ENCODE measurements at places on chromosomes 3 and 15.

DNA sequence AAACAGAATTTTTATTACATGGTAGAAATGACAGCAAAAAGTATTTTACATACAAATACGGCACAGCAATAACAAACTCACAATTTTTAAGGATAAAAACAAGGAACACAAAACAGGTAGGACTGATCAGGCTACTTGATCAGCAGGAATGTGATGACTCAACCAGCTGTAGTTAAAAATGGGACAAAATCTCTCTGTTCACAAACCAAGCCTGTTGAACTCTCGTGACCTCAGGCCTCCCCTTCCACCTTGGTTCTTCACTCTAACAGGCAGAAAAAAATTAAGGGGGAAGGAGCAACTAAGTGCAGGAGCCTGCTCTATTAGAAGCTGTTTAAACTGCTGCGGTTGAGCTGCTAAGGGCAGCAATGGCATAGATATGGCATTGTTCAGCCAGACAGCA lies 18.7 kb downstream of the FBXL22 start:
- DNase-seq, result no peak

DNA sequence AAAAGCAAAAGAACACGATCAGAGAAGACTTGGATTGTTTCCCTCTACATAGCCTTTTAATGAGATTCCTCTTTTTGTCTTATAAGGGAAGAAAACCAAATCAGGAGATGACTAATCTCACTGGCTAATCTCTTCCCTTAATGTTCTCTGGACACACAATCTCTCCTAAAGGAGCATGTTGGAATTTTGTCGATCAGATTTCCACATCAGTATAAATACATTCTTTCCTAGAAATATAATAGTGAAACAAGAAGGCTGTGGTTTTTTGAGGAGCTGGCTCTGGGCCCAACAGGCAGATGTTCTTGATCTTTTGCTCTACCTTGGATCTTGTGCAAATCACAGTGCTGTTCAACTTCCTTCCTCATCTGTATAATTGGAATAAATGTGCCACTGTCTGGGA lies 94.0 kb downstream of the GTPBP8 start:
- DNase-seq, result peak; percentile 76

GRCh38 chr15:39456159-39456558 lies 124.7 kb upstream of the THBS1 start:
- DNase-seq, result no peak

DNA sequence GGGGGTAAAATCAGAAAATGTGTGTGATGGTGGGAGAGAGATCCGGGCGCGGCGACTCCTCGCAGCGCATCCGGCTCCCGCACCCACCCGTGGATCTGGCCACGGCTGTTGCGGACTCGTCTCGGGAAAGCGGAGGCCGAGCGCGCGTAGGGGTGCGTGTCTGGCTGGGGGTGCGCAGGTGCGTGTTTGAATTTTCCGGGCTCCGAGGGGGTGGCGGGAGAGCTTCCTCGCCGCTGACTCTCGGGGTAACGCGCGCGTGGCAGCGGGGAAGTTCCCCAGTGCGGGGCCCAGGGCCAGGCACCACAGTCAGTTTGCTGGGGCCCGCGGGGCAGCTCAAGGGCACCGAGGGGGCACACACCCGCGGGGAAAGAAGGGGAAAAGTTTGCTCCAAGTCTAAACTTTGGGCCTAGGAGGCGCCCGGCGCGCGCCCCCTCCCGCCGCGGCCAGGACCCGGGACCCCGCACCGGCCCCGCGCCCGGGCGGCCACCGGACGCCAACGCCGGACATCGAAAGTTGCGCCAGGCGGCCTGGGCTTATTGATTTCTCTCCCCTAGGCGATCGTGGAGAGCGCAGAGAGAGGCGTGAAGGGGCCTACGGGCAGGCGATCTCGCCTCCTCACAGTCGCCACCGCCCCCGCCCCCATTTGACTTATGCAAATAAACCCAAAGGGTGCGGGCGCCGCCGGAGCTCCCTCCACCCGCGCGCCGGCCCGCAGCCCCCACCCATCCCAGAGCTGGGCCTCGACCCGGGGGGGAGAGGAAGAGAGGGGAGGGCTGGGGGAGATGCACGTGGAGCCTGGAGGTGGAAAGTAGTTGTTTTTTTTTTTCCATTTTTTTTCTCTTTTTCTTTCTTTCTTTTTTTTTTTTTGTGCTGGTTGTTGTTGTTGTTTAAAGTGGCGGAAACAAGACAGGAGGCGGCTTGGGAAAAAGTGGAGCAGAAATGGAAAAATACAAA lies 639 bp downstream of the FOXP1 start:
- peak; percentile 39 for DNase-seq

GRCh38 chr3:171556148-171556547 lies 95.9 kb upstream of the TNIK start:
- no peak for DNase-seq

DNA sequence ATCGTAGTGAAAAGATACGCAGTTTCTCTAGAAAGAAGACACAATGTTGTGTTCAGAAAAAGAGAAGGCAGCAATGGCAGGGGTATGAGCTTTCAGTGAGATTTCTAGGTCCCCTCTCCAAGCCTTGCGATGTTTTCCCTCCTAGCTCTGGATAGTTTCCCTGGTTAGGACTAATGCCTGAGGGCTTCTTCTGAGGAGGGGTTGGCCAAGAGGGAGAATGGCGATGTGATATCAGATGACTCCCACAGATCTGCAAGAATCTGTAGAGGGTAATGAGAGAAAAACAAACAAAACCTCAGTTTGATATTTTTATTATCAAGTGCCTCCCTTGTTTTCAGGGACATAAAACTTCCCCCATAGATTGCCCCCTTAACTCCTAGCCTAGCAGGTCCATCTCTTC lies 4.1 kb upstream of the CLDN1 start:
- no peak for DNase-seq

DNA sequence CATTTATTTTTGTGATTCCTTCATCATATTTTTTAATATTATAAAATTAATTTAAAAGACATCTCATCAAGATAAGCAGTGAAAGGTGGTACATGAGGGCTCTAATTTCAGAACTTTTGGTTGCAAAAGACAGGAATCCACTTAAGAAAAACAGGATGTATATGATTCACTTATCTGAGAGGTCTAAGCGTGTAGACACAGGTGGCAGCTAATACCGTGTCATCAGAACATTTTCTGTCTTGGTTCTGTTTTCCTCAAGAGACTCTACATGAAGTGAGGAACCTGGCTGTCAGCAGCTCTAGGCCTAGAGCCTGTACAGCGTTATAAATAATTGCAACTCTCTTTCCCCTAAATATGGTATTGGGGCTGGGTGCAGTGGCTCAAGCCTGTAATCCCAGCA lies 433.7 kb upstream of the NAALADL2 start:
- no peak for DNase-seq

DNA sequence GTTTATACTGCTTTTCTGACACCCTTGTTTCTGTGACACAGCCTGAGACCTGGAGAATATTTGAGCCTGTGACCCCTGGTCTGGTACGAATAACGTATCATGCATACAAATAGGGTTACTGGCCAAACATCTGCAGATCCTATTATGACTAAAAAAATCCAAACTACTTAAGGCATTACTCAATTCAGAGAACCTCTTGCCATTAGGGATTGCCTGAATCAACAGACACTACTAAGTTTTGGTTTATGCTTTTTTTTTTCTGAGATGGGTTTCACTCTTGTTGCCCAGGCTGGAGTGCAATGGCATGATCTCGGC lies 35.4 kb downstream of the OSBPL10 start:
- no peak for DNase-seq

GRCh38 chr3:45946307-45946706 lies 3.0 kb downstream of the CXCR6 start:
- no peak for DNase-seq

DNA sequence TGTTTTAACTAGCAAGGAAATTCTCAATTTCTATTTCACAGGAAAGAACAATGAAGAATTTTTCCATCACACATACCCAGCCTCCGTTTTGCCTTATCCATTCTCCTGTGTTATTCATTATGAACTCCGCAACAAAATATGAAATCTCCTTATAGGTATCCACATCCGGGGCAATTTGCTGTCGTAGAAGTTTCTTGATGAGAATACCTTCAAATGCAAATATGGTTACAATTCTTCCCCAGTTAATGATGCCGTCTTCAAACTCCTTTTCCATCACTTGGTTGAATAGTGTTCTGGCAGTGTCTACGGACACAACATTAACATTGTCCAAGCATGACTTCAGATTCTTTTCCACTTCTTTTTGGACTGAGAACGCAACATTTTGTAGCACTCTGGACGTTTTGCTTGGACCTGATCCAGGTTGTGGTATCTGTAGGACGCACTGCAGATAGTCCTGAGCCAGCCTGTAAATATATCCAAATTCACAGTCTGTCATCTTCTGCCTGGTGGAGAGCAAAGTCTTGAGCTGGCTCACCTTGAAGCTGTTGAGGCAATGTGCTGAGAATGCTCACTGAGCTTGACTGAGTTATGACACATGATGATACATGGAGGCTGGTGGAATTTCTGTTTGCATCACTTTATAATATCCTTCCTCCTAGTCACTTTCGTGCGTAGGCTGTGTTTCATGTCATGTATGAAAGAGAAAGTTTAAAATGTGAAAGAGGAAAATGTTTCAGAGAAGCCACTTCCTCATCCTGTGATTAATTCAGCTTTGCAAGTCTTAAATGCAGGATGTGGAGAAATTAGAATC lies at the start of gene BCL2A1:
Gene BCL2A1, minus strand, starts transcription at position 573 of the 811 bp plus-strand sequence. Its CDS starts 77 bp downstream, at position 496.
- peak; percentile 98 for DNase-seq

DNA sequence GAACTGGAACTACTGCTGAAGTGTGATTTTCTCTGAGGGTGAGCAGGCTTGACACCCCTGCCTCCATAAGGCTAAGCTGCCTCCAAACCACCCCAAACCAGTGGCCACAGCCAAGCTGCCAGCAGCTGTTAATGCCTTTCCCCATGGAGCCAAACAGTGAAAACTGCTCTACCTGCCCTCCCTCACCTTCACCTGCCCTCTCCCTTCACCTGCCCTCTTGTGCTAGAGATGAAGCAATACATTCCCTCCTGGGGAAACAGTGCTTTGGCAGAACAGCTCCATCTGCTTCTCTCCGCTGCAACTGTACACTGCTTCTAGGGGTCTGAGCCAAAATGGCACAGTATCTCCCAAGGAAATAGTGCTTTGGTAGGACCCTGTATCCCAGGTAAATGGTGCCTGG lies 374.1 kb downstream of the FHIT start:
- DNase-seq, result no peak

GRCh38 chr3:35617370-35617769 lies 22.0 kb upstream of the ARPP21 start:
- no peak for DNase-seq

- DNase-seq, result peak; percentile 76
Measured at GRCh38 chr3:161104561-161105551, at the start of gene B3GALNT1. B3GALNT1 (minus strand) TSS chr3:161105349; CDS start chr3:161086754, 18,595 bp downstream.

DNA sequence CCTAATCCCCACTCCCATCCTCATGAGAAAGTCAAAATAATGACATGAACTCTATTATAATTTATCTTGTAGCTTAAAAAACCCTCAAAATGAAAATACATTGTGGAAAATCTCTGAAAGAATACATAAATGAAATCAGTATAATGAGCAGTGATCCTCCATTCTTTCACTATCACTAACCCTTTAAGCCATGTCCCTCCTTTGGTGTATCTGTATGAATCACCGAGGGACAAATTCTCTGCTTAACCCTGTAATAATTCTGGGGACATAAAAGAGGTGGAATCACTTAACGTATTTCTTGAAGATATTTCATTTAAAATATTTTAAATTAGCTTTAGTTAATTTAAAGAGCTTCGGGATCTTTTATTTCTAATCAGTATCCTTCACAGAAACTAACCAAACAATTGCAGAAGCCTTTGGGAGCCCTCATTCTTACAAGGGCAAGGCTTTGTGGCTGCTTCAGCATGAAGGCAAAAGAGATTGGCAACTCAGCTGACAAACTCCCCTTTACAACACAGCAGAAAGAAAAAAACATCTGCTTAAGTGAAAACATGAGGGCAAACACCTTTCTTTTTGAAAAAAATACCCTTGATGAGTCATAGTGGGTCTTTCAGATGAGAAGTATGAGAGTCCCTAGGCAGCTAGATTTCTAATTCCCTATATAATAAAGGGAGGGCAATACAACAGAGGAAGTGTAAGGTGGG lies 44.0 kb upstream of the ALCAM start:
- peak; percentile 7 for DNase-seq

GRCh38 chr3:37256447-37256846 lies 82.1 kb upstream of the LRRFIP2 start:
- no peak for DNase-seq

DNA sequence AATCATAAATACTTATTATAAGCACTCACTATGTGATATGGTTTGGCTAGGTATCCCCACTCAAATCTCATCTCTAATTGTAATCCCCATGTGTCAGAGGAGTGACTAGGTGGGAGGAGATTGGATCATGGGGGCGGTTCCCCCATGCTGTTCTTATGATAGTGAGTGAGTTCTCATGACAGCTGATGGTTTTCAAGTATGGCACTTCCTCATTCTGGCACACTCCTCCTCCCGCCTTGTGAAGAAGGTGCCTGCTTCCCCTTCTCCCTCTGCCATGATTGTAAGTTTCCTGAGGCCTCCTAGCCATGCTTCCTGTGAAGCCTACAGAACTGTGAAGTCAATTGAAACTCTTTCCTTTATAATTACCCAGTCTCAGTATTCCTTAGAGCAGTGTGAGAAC lies 53.3 kb upstream of the CHMP2B start:
- no peak for DNase-seq

Data from amniotic epithelial cell (primary cell).